ENCODE measurements at places on chromosomes 1 and 21. TPM values are rescaled to one million over a fixed set of nuclear protein-coding genes. Genes with fewer than 3 reads are reported as not detected.

FCRL1 gene
- total RNA-seq = 1.5 TPM

SON gene
- 105 TPM for total RNA-seq

FYB2 gene
- 0.39 TPM for total RNA-seq

RHOU gene
- 12.2 TPM for total RNA-seq

PRDX6 gene
- total RNA-seq = 590 TPM

TEX38 gene
- not detected for total RNA-seq

DNM3 gene
- total RNA-seq = 1.0 TPM

GABRD gene
- not detected for total RNA-seq

SH3BP5L gene
- total RNA-seq = 18.5 TPM

GRCh38 chr1:85816606-85817005 is 108.4 kb upstream of the ZNHIT6 start:
- DNase-seq = no peak

DNA sequence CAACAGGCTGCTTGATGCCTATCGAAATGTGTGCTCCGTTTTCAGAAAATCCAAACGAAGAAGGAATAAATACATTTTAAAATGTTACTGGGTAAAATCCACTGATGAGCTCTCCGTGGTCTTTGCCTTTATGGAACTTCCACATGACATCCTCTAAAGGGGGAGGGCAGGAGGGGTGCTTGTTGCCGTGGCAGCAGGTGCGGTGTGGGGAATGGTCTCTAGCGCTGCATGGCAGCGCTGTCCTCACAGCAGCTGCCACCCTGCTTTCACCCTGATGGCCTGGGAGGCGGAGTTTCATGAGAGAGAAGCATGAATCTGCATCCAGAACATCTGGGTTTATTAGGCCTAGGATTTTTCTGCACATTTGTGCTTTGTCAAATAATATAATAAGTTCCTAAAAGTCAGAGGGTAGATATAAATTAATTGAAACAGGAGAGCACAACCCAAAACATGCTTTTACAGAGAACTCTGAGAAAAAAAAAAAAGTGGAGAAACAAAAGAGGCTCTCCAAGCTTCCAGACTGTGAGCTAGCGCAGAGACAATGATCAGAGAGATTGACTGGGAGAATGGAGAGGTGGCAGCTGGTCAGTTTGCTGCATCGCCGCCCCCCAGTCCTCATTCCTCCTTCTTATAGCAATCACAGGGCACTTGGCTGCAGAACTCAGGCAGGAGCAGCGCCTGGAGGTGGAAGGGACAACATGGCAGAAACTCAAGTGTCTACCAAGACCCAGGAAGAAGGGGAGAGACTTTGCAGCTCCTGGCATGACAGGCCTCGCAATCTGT is 228.6 kb downstream of the DSCAM start:
- DNase-seq = no peak

DNA sequence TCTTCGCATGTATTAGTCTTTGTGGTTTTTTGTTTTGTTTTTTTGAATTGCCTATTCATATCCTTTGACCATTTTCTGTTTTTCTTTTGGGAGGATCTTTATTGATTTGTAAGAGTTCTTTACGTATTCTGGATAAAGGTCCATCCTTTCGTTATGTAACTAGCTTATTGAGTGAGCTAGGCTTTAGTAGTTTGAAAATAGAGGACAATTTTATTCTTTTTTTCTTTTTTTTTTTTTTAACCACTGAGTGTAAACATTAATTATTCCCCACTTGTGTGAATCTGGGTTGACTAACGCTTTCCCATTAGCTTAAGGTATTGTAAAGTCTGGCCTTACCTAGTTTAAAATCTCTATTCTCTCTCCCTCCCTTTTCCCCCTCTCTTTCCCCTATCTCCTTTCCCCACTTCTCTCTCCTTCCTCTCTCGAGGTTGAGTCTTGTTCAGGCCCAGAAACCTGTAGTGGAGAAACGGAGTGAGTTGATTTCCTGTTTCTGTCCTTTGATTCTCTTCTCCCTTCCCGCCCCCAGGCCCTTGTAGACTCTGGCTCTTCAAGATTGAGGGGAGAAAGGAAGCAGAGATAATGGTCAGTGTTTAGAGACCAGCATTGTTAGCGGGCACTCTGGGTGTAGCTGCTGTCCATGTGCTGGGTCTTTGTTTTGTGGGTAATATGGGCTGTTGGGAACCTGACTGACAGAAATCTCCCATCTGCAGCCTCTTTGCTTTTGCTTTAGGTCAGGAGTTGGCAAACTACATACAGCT is 1.5 kb downstream of the MORC3 start:
- peak; percentile 57 for DNase-seq

GRCh38 chr1:204130981-204131892 is 20.6 kb downstream of the ETNK2 start:
- DNase-seq = no peak

DNA sequence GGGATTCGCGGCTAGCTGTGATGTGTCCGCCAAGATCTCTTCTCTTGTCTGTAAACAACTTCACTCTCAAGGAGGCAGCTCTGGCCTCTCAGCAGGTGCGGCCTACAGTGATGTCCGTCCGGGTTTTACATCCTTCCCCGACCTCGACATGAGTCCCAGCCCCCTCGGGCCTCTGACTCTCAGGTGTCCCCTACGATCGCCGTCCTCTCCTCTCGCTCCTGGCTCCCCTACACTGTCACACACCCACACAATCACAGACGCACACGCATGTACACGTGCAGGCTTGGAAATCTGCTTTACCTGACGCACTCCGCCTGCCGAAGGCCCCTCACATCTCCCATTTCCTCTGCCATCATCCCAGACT is 797 bp upstream of the RSPH1 start:
- no peak for DNase-seq

GRCh38 chr1:75134647-75135572 is 722 bp downstream of the LHX8 start:
- no peak for DNase-seq

- no peak for DNase-seq
These were observed 166.6 kb downstream of the CLEC20A start for GRCh38 chr1:178330153-178330552.

DNA sequence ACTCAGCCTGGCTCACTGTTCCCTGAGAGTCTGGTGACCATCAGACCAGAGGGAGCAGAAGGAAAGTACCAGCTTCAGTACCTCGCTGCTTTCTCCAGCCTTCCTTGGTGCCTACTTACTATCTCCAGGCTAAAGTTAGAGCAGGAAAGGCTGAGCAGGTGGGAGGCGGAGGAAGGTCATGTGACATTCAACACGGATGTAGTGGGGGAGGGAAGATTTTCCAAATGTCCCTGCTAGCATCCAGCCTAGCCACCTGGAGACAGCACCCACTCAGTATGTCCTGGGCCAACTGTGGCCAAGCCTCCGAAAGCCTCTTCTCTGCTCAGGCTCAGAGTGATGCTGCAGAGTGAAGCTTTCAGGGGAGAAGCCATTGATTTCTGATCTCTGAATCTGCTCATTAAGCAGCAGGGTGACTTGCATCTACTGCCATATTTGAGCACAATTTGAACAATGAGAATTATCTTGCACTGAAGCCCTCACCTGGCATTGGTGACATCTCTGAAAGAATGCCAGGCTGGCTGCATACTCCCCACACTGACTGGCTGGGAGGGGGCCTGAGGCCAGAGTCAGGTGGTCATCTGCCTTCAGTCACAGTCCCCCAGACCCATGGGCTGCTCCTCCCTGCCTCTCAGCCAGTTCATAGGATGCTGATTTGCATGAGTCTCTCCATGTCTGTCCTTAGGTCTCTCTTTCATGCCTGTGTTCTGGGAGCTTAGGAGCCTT is 86.2 kb downstream of the KCND3 start:
- no peak for DNase-seq

DNA sequence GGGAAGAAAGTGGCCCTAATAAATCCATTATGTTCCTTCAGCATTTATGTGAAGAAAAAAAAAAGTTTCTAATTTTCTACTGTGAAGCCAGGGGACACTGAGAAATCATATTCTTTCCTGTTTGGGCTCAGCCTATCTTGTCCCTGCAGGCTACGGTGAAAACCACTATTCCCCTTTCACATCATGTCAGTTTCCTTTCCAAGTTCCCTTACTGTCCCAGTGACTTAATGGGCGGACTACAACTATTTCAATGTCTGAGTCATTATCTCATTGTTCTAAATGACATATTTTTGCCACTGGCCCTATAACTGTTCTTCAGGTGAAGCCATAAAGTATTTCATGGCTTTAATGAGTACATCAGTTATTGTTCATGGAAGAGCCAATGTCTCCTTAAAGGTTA is 71.3 kb upstream of the BEND5 start:
- no peak for DNase-seq

- DNase-seq = no peak
These were observed 135.6 kb downstream of the DUSP10 start for GRCh38 chr1:221606256-221606655.

- DNase-seq = no peak
These were observed 1.3 kb downstream of the NEK7 start for GRCh38 chr1:198157847-198158725.

- DNase-seq = no peak
These were observed 59.5 kb downstream of the MRPS6 start for GRCh38 chr21:34132926-34133325.

DNA sequence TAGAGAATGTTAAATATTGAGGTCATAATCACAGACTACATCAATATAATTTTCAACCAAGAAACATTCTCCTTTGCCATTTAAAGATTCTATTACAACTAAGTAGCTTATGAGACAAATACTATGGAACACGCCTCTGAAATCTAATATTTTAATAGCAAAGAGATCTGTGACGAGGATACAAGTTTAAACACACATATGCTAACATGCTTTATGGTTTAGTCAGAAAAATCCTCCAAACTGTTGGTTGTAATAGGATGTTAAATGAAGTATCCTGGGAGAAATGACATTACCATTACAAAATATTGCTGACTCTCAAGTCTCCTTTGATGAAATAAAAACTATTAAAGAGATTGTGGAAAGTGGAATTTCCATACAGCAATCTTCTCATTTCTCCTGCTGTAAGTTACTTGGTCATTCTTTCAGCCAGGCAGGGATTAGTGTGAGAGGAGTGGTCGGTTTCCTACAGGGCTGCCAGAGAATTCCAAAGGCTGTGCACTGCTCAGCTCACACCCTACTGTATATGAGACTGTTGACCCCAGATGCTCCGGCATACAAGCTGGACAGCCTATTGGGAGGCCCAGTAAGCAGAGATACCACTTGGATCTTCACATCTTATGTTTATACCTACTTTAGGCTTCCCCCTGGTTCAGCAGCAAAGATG is 26.6 kb downstream of the SCYL3 start:
- DNase-seq = no peak

DNA sequence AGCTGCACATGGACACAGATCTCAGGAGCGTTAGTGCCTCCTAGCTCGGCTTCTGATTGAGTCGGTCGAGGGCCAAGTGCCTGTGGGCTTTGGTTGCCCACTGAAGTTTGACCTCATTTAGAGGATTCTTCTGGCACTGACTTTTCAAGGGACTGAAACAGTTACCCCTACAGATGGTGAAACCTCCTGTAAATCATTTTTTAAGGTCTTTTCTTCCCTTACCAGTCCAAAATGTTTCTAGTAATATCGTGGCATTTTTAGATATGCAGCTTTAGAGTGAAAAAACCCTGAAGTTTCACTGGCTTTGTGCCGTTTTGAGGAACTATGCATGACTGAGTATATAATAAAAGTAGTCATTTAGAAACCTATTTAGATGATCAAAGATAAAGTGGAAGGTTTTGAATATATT is 34.7 kb upstream of the L1TD1 start:
- DNase-seq = no peak
